ENCODE measurements at places on chromosomes 13 and 19.

- DNase-seq, result no peak
These were observed 9.4 kb upstream of the CACNG6 start for GRCh38 chr19:53982001-53982451.

DNA sequence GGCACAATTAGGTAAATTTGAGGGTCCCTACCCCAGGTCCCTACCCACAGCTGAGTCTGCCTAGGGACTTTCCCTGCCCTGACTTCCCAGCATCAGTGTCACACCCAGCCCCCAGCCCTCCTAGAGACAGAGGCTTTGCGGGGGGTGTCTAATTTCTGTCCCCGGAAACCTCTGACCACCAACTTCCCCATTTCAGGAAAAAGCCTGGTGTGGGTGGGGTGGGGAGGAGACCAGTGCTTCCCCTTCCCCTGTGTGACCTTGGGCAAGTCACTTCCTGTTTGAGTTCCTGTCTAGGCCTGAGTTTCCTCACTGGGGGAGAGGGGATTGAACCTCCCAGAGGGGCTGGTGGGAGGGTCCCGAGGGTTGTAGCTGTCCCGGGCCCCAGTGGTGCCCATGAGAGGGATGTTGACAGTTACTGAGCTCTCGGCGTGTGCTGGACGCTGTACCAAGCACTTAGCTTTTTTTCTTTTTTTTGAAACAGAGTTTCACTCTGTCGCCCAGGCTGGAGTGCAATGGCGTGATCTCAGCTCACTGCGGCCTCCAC is 7.9 kb downstream of the VASP start:
- no peak for DNase-seq

DNA sequence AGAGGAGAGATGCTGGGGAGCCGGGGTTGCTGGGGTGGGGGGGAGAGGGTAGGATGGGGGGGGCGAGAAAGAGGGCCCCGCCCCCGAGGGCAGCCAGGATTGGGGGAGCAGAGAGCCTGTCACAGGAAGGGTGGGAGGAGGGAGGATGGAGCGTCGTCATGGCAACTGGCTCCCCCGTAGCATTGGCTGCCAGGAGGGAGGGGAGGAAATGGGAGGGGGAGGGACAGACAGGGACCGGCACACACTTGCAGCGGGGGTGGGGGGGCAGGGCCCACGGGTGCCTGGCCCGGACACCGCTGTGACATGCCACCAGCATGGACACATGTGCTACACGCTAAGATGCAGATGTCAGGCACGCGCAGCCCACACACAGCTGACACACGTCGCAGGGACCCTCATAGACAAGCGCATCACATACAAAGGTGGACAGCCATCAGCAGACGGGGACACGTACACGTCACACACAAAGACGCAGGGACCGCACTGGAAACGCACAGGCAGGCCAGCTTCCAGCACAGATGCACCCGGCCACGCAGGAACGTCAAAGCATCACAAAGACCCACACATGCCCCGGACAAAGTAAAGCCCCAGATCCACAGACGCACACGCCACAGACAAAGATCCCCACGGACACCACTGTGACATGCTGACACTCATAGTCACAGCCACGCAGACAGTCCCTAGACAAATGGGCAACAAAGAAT is at the start of gene LMTK3:
Gene LMTK3 (minus strand): TSS at position 36 of the 704 bp plus-strand sequence. CDS start 259 bp downstream, outside the sequence.
- DNase-seq, result peak; percentile 79

DNA sequence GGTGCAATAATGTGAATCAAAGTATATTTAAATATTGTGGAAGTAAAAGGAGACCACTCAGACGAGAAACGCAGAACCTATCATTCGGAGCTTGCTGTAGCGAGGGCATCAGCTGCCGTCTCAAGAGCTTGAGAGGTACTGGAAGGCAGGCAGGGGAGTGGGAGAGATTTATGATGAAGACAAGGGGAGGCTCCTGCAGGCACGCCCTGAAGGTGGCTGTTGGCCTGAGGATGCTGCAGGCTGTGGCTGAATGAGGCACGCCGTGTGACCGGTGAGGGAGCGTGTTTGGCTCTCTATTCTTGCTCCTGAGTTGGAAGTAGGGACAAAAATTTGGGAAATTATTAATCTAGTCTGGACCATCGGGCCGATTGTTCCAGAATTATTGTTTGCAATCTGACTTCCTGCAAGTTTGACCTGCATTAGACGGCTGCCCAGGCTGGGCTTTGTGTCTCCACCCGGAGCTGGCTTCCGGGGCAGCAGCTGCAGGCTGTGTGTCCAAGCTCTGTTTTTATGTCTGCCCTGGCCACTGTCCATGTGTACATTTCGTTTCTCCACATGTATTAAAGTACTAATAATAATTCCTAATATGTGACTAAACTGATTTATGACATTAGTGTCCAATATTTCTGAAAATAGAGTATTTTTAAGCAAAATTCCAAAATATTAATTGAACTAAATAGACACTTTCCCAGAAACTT is 91.1 kb upstream of the ANKRD10 start:
- no peak for DNase-seq

DNA sequence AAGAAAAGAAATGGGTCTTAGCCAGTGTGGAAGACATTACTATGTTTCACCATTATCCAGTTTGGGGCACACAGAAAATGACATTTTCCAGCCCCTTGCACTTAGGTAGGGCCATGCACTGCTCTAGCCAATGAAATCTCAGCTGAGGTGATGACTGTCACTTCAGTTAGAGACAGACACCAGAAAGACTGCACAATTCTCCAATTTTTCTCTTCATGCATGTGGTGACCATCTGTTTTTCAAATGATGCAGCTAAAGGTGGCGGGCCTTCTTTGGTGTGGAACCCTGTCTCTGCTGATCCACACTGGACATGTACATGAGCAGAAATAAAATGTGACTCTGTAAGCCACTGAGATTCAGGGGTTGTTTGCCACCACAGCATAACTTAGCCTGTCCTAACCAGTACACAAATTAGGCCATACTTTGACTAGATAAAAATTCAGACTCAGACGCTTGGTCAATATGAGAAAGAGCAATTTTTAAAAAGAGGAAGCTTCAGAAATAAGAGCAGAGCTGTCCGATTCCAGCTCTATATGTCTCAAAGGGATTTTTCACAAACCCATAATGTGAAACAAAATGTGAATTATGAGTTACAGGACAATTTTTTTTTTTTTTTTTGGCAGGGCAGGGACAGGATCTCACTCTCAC is 6.7 kb downstream of the ZNF565 start:
- no peak for DNase-seq

DNA sequence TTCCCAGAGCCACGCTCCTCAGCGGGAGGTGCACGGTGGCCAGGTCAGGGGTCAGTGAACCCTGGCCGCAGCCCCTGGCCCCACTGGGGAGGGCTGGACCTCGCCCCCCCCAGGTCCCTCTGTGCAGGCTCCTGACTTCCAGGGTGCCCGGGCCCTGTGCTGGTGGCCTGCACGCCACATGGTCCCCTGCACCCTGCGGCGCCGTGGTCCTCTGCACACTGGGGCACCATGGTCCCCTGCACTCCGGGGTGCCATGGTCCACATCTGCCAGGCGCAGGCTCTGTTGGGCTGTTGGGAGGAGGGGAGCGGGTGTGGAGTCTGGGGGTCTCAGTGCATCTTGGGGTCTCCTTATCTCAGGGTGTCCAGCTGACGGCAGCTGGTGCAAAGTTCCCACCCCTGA is 23.3 kb upstream of the TMEM255B start:
- no peak for DNase-seq

- no peak for DNase-seq
These were observed 222.5 kb upstream of the SPRY2 start for GRCh38 chr13:80563439-80563838.

- no peak for DNase-seq
These were observed 103.0 kb downstream of the DNAJC15 start for GRCh38 chr13:43126420-43126819.

- no peak for DNase-seq
These were observed 30.4 kb upstream of the IRS2 start for GRCh38 chr13:109816808-109817203.

- DNase-seq, result peak; percentile 80
These were observed 3.7 kb downstream of the KCNC3 start for GRCh38 chr19:50325310-50326100.

DNA sequence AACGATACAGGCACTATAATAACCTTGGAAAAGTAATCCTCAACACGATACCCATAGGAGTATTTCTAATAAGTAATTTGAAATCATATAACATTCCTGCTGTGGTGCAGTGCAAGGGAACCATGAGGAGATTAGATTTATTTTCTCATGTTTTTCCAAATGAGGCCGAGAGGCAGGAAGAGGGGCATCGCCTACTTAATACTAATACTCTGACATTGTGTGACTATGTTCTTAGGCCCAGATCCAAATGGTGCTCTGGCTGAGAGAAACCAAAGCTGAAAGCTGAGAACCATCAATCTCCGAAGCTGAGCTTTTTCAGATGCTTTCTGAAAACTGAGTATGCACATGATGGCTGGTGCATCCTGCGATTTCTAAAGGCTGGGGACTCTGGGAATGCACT is 248.0 kb upstream of the MAB21L1 start:
- no peak for DNase-seq

DNA sequence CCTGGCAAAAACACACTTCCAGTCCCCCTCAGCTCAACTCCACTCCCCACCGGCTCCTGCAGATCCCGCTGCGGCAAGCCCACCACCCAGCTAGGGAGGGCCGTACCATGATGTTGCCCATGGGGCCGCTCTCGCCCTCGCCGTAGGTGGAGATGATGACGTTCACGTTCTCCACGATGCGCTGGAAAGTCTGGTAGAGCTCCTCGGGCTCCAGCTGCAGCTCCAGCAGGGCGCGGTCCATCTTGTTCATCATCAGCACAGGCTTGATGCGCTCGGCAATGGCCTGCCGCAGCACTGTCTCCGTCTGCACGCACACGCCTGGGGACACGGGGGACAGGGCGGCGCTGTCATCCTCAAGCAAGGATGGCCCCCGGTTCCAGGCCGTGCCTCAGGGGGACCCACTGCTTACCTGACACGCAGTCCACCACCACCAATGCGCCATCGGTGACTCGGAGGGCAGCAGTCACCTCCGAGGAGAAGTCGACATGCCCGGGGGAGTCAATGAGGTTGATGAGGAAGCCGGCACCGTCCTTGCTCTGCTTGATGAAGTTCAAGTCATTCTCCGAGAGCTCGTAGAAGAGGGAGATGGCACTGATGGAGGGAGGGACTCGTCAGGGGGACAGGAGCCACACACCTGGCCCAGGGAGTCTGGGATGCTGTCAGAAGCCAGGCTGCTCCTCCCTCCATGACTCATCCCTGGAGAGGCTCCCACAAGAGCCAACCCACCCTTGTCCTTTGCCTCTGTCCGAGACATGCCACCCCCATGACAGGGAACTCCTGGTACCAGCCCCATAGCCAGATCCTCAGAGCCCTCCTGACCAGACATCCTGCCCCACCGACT is 2.3 kb downstream of the EEF2 start:
- DNase-seq, result peak; percentile 27

DNA sequence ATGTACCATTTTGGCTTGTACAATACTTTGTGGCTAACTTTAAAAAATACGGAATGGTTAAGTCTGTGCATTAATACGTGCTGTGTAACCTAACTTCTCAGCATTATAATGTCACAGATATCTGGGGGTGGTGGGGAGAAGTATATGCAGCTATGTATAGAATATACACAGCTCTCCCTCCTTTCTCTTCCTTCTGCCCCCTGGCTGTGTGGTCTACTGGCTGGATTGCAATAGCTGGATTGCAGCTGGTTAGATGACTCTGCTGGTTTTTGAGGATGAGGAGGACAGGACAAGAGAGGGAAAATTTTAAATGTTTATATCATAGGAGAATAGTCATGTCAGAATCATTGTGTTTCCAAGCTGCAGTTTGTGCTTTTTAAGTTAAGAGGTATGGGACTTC is 9.7 kb downstream of the RNASEH2B start:
- no peak for DNase-seq

DNA sequence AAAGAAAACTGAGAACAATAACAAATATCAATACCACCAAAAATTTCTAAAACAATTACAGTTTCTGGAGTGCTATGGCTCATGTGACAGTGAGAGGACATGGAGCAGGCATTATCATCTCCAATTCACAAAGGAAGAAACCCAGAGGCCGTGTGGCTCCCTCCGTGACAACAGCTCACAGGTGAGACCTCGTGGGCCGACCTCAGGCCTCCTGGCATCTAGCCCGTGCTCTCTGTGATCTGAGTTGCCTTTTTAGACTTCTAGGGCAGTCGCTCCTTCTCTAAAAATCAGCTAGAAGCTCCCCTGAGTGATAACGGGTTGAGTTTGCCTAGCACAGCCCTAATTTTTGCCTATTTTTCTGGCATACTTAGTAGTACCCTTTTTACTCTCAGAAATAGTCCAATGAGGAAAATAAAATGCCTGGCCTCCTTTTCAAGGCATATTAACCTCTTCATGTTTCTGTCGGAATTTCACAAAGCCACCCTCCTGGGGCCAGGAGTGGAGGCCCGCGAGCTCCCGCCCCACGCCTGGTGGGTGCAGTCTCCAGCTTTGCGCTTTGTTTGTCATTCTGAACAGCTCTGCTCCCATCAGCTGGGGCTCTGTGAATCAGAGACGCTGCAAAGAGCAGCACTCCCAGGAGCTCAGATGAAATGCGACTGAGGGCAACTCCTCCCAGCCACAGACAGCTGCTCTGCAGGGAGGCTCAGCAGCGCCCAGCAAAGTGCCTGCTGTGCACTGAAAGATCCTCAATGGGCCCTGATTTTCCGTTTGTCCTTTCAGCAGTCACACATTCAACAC is 292.5 kb downstream of the UQCRFS1 start:
- no peak for DNase-seq

DNA sequence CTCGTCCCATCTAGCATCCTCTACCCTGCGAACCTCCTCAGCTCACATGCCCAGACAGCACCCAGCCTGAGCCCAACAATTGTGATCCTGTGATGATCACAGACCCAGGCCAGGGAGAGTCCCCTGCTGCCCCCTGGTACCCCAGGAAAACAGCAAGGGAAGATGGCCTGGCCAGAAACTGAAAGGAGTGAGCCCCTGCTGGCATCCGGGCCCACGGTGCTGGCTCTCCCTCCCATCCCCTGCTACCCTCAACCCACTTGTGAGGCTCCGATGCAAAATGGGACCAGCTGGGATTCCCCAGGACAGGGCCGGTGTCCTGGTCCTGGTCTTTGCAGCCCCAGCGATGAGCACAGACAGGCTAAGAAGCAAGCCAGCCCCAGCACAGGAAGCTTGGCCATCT is 14.1 kb downstream of the RANBP3 start:
- no peak for DNase-seq

DNA sequence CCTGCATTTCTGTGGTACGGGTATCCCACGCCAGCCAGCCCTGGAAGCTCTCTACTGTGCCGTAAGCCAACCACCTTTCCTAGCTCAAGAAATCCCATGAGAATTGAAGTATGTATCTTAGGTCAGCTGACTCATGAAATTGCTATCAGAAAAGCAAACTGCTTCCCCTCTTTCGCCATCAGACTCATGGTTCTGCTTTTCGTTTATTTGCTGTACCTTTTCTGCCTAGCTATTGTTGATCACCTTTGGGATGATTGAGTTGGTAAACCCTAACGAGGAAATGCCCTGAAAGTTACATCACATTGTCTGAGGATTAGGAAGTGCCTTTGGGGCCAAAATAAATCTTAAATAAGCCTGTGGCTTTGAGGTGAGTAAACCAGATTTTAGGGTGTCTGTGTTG is at the start of gene ADGRE3:
Gene ADGRE3 (minus strand): TSS at position 81 of the 400 bp plus-strand sequence. CDS start 74 bp downstream, at position 7.
- DNase-seq, result no peak

DNA sequence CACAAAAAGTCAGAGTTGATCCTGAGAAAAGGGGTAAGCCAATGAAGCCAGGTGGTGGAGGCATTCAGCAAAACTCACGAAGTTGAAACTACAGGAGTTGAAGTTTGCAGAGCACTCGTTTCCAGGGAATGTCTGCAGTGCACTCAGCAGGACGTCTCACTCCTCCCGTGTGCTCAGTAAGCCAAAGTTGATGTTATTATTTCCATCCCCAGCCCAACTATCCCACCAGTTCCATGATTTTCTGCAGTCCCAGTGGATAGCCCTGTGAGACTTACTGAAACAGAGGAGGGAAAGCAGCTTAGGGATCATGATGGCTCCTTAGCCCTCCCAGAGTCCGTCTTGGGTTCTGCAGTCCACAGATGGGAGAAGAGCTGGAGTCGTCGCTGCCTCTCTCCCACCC is at the start of gene TARM1:
Gene TARM1 (minus strand): TSS at position 334 of the 400 bp plus-strand sequence. CDS start 25 bp downstream, at position 309.
- DNase-seq, result no peak
